GM18507 (cell line): ENCODE measurements at places on chromosomes 11 and 22.

DNA sequence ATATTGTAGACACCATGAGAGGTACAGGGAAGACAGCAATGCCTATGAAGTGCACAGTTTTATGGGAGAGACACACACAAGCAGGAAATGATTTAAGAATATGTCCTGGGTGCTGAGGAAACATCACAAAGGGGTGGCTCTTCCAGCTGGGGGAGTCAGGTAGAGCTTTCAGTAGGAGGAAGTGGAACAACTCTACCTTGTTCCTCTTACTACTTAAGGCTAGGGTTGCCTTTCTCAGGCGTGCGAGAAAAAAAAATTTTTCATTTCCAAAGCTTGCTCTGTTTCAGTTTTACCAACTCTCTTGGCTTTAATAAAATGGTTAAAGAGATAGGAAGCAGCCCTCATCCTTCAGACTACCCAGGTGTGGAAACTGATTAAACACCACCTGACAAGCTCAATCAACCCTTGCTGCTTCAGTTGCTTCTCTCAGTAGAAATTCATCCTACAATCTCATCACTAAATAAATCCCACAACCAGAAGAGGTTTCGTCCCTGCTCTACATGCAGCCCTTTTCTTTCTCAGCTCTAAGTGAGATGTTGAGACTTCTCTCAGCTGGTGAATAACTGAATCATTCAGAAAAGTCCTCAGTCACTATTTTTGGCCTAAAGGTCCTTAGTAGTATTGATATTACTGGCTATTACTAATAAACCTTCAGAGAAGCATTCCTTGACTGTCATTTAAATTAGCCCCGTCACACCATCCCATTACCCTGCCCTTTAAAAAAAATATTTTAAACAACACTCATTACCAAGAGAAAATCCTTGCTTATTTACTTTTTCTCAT lies 5.9 kb downstream of the ABTB2 start:
- no peak for DNase-seq

- no peak for DNase-seq
Measured at GRCh38 chr11:100928426-100928825, 201.2 kb downstream of the PGR start.

DNA sequence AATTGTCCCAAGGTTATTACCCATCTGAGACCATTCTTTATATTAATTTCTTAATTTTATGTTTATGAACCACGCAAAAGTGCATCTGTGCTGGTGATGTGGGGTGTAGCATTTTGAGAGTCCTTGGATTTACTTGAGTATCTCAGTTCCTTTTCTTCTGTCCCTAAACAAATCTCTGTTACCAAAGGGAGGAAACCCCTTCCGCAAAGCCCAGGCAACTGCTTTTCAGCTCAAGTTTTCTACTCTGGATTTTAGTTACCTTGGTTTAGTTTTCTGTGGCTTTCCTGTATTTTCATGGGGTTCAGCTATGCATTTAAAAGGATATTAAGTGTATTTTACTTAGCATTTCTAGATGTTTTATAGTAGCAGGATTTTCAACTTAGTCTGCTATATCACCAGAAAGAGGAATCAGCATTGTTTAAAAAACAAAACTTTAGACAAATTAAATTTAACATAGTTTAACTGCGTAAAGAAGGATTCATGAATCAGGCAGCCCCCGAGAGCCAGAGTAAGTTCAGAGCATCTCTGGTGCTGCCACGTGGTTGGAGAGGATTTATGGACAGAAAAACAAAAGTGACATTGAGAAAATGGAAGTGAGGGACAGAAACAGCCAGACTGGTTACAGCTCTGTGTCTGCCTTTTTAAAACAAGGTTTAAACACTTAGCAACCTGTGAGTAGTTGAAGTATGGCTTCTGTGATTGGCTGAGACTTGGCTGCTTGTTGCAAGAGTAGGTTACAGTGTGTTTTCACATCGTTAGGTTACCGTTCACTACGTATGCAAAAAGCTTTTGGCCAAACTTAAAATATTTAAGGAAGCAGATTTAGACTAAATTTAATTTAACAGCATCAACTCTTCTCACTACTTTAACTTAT lies 9.6 kb downstream of the ADM start:
- DNase-seq = no peak

- DNase-seq = no peak
Measured at GRCh38 chr22:37599153-37599552, 9.5 kb upstream of the GGA1 start.
